GM23248 (cell line): ENCODE measurements at places on chromosomes 5 and 9.

DNA sequence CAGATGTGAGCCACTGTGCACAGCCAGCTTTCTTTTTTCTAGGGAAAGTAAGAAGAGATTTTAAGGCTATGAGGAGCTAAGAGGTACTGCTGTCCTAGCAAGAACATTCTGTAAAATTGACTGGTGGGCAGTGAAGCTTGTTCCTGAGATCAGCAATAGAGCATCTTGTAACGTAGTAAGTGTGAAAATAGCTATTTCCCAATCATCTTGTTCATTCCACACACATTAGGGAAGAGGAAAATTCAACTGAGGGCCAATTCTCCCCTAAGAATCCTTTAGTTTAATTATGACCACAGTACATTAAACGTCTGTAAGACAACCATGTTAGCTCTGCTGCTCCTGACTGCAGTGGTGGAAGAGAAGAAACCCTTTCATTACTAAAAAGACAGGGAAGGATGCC is 246.2 kb downstream of the EFNA5 start:
- H3K4me1 ChIP-seq, result peaks cover 32% of the 10 kb centered on the region
- H3K27me3 ChIP-seq, result no peaks in the 10 kb centered on the region
- no peak overlapping the region for H3K4me3 ChIP-seq
- H3K36me3 ChIP-seq, result no peaks in the 10 kb centered on the region
- peak; percentile 18 for DNase-seq

GRCh38 chr9:86614871-86615849 is 260.9 kb upstream of the TUT7 start:
- H3K27ac ChIP-seq, result peak overlapping the region; percentile 55
- H3K4me1 ChIP-seq, result peaks cover 17% of the 10 kb centered on the region
- H3K27me3 ChIP-seq, result no peaks in the 10 kb centered on the region
- no peaks in the 10 kb centered on the region for H3K36me3 ChIP-seq
- peak; percentile 88 for DNase-seq

DNA sequence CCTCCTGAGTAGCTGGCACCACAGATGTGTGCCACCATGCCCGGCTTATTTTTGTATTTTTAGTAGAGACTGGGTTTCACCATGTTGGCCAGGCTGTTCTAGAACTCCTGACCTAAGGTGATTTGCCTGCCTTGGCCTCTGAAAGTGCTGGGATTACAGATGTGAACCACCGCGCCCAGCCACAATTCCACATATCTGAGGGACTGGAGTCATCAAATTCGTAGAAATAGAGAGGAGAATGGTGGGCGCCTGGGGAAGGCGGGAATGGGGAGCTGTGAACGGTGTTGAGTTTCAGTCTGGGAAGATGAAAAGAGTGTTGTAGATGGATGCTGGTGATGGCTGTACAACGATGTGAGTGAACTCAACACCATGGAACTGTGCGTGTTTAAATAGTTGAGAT is 1.9 kb upstream of the ABO start:
- H3K27me3 ChIP-seq, result peaks cover 70% of the 10 kb centered on the region
- no peak for DNase-seq
- H3K27ac ChIP-seq, result no peak overlapping the region
- no peak overlapping the region for H3K4me3 ChIP-seq

DNA sequence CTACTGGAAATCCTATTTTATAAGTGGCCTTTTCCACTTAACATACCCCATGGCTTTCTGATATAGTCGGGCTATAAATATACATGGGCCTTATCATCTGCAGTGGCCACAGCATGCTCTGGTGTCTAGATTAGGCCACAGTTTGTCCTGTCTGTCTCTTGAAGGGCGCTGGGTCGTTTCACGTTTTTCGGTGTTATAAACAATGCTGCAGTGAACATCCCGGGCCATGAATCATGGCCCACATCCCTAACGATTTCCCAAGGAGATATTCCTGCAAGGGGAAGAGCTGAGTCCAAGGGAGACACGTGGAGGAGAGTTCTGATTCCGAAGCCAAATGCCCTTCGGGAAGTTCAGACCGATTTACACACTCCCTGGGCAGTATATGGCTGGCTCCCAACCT is 8.4 kb downstream of the PLPP7 start:
- no peak overlapping the region for H3K4me3 ChIP-seq
- no peaks in the 10 kb centered on the region for H3K4me1 ChIP-seq
- no peak overlapping the region for H3K27ac ChIP-seq
- no peaks in the 10 kb centered on the region; the same call in 1 of the 2 replicates for H3K27me3 ChIP-seq
- DNase-seq, result no peak
- H3K36me3 ChIP-seq, result no peaks in the 10 kb centered on the region

DNA sequence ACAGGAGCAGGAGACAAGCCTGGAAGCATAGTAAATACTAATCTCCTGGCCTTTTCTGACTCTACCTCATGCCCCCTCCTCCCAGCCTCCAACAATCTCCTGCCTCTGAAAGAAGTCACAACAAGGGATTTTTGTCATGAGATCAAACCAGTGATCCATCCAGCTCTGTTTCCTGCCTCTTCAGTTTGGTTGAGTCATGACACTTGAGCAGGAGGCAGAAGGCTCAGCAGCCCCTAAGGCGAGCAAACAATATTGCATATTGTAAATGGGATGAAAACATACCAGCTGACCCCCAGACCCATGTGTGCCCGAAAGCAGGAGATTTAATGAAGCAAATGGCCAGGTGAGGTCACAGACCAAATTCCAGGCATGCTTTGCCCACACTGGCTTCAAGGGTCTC is 272.8 kb downstream of the GAS1 start:
- no peaks in the 10 kb centered on the region for H3K27me3 ChIP-seq
- H3K27ac ChIP-seq, result no peak overlapping the region
- no peak overlapping the region for H3K4me3 ChIP-seq
- DNase-seq, result peak; percentile 17

DNA sequence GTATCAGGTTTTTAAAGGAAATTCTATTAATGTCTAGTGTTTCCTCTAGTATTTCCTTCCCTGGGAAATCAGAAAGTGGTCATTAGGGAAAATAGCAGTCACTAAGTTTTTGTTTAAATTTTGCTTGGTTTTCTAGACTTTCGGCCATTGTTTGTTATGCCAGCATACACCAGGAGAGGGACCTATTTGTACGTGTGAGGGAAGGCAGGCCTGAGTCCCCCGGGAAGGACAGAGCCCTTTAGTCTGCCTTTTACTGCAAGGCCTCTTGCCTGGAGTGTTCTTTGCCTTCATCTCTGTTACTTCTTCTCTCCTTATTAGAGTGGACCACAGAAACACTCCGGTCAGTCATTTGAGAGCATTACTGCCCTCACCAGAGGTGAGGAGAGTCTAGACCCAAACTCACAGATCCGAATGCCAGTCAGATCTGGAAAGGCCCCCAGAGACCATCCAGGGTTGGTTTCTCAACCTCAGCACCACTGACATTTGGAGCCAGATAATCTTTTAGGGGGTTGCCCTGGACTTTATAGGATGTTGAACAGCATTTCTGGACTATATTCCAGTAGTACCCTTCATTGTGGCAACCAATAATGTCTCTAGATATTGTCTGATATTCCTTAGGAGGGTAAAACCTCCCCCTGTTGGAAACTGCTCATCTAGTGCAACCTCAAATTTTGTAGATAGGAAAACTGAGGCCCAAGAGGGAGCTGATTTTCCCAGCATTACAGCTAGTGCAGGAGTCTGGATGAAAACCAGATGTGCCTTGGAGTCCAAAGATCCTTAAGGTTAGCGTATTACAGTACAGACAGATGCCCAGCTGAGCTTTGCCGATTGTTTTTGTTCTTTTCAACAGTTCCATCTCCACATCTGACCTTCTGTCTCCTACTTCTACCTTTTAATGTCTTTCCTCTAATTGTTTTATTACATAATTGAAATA is 93.0 kb upstream of the NIPAL4 start:
- no peaks in the 10 kb centered on the region for H3K27me3 ChIP-seq
- DNase-seq, result peak; percentile 84
- peaks cover 23% of the 10 kb centered on the region for H3K4me1 ChIP-seq
- no peak overlapping the region for H3K4me3 ChIP-seq

GRCh38 chr9:13213998-13214397 is 65.5 kb downstream of the MPDZ start:
- H3K27ac ChIP-seq, result no peak overlapping the region
- no peaks in the 10 kb centered on the region for H3K4me1 ChIP-seq

DNA sequence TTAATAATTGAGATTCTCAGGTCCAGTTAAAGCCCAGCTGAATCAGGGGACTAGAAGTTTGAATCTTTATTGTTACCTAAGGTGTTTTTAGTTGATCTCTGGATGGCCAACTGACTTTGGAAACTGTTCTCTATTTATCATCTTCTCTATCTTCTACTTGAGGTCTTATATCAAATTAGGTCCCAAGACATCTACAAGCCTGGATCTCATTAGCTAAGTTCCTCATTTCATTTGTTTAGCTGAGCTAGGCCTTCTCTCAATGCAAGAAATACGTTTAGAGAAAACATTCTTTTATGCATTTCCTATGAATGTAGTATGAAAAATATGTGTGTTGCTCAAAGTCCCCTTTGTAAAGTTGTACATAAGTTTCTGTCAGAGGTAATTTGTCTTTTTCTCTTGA is 196.6 kb downstream of the PTTG1 start:
- H3K4me1 ChIP-seq, result no peaks in the 10 kb centered on the region
- DNase-seq, result no peak
- no peak overlapping the region for H3K4me3 ChIP-seq
- no peak overlapping the region for H3K27ac ChIP-seq
- H3K36me3 ChIP-seq, result no peaks in the 10 kb centered on the region

GRCh38 chr5:144857454-144857853 is 686.8 kb downstream of the KCTD16 start:
- H3K4me3 ChIP-seq, result no peak overlapping the region
- H3K36me3 ChIP-seq, result no peaks in the 10 kb centered on the region
- H3K4me1 ChIP-seq, result no peaks in the 10 kb centered on the region
